ENCODE measurements at places on chromosomes 2 and 18.

GRCh38 chr2:119749477-119750012 is 10.2 kb upstream of the PTPN4 start:
- no peak for DNase-seq

DNA sequence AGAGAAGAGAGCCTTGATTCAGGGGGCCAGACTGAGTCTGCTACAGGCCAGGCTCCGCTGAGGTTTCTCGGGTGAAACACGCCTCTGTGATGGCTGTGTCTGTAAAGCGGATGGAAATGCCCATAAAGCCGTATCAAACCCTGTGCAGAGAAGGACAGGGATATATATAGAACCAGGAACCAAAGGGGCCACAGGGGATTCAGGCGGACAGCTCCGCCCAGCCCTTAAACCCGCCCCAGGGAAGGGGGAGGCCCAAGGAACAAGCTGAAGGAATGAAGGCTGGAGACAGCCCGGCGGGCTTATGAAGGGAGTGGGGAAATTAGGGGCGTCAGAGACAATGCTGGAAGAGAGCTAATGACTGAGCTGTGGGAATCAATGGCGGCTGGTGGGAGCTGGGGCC is 42.1 kb downstream of the NHEJ1 start:
- no peak for DNase-seq

GRCh38 chr2:189629531-189630453 is 31.5 kb upstream of the ASNSD1 start:
- no peak for DNase-seq

DNA sequence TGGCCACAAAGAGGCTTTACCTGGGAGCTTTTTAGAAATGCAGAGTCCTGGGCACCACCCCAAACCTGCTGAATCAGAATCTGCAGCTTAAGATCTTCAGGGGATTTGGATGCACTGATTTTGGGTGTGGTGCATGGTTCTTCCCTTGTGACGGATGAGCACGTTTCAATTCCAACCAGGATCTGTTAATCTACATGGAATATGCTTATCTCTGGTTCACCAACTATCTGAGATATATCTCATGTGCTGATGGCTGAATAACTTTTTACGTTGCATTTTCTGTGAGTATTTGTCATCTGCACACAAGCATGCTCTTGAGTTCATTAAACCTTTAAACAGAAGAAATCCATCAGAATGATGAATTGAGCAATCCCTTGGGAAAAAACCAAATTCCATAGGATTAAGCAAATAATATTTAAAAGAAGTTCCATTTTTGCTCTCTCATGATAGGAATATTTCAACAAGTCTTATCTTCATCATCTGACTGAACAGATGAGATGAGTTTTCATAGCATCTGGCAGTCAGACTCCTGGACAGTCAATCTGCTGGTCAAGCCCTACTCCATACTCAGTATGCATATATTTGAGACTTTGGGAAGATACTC is 120.6 kb downstream of the PLB1 start:
- no peak for DNase-seq

GRCh38 chr2:232420073-232420454 is 13.4 kb downstream of the ALPG start:
- no peak for DNase-seq

All from HCT116 (cell line).